ENCODE measurements at places on chromosomes 6 and 20. TPM values are rescaled to one million over a fixed set of nuclear protein-coding genes. Genes with fewer than 3 reads are reported as not detected.

TCFL5 gene
- polyA plus RNA-seq = 4.7 TPM

GPR63 gene
- 0.69 TPM for polyA plus RNA-seq

LY86 gene
- 3.4 TPM for polyA plus RNA-seq

AURKA gene
- 14.4 TPM for polyA plus RNA-seq

PTCHD4 gene
- polyA plus RNA-seq = not detected

DNA sequence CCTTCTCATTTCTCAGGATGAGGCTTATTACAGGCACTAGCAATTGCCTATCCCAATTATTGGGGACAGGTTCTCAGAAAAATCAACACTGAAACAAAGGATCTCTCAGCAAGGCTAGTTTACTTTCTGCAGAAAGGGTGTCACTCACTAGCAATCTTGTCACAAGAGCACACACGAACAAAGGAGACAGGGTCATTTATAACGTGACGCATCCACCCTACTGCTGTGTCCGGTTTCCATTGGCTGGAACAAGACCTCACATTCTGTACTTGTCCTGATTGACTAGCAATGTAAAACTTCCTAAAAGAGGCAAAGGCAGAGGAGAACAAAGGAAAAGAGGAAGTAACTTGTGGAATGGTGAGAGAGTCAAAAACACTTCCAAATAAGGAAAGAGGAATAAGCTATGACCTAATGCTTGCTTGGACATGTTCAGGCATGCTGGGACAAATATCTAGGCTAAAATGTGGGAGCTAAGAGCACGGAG is 160.2 kb upstream of the STXBP5 start:
- no peaks in the 10 kb centered on the region for H3K4me1 ChIP-seq
- H3K4me3 ChIP-seq = no peak overlapping the region
- no peaks in the 10 kb centered on the region for H3K27me3 ChIP-seq

DNA sequence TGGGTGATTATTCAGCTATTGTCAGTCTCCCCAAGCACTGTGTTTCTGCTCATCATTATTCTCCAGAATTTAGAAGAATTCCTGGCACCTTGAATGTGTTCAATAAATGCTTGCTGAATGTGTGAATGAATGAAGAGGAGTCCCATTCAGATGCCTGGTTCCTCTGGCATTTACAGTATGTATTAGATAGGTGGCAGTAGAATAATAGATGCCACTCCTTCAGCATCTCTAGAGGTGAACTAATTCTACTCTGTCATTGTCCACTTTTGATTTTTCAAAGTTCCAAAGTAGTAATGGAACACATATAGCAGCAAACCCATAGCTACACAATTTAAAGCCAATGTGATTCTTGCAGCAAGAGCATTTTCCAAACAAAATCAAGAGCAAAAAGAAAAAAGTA is 118.9 kb upstream of the CEP162 start:
- H3K27ac ChIP-seq = no peak overlapping the region
- DNase-seq = no peak
- H3K4me1 ChIP-seq = no peaks in the 10 kb centered on the region
- H3K4me3 ChIP-seq = no peak overlapping the region

DNA sequence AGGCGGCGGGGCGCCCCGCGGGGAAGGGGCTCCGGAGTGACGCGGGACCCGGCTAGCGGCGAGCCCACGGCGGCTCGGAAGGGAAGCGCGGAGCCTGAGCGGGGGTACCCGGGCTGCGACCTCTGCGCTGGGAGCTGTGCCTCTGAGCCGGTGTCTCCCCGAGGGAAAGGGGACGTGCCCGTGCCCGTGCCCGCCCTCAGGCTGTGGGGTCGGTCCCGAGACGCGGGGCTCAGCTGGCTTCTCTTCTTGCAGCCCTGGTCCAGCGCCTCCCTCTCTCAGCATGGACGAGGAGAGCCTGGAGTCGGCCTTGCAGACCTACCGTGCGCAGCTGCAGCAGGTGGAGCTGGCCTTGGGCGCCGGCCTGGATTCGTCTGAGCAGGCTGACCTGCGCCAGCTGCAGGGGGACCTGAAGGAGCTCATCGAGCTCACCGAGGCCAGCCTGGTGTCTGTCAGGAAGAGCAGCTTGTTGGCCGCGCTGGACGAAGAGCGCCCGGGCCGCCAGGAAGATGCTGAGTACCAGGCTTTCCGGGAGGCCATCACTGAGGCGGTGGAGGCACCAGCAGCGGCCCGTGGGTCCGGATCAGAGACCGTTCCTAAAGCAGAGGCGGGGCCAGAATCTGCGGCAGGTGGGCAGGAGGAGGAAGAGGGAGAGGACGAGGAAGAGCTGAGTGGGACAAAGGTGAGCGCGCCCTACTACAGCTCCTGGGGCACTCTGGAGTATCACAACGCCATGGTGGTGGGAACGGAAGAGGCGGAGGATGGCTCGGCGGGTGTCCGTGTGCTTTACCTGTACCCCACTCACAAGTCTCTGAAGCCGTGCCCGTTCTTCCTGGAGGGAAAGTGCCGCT is 686 bp downstream of the ZGPAT start:
- no peaks in the 10 kb centered on the region for H3K27me3 ChIP-seq
- H3K4me3 ChIP-seq = peak overlapping the region; percentile 92
- peaks cover 4% of the 10 kb centered on the region for H3K36me3 ChIP-seq
- H3K27ac ChIP-seq = no peak overlapping the region

DNA sequence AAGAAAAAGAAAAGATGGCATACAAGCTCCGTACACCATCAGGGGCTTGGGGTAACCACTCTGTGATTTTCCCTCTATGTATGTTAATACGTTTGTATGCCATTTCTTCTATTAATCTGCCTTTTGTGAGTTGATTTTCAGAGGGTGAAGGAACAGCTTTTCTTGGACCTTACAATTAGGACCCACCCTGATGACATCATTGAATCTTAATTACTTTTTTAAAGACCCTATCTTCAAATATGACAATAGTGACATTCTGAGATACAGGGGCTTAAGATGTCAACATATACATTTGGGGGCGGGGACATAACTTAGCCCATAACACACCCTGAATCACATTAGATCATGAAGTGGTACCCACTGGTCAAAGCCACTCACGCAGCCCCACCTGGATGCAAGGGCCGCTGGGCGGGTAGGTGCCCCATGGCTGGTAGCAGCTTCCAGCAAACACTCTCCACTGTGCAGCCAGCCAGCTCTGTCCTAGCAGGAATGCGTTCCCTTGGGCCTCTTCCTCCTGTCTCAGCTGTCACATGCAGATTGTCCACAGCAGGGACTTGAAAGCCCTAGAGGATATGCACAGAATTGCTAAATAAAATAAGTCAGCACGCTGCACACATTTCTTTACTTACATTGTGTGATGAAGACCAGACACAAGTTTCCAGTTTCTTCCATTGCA is 74.5 kb downstream of the FOXF2 start:
- peaks cover 3% of the 10 kb centered on the region for H3K27me3 ChIP-seq
- no peak overlapping the region for H3K27ac ChIP-seq
- H3K4me3 ChIP-seq = no peak overlapping the region
- no peaks in the 10 kb centered on the region for H3K36me3 ChIP-seq
- DNase-seq = no peak

GRCh38 chr6:161411265-161411944 is 137.5 kb upstream of the AGPAT4 start:
- H3K27ac ChIP-seq = no peak overlapping the region
- H3K36me3 ChIP-seq = no peaks in the 10 kb centered on the region
- H3K27me3 ChIP-seq = no peaks in the 10 kb centered on the region
- no peaks in the 10 kb centered on the region for H3K4me1 ChIP-seq

GRCh38 chr6:48144021-48144420 is 33.0 kb upstream of the PTCHD4 start:
- H3K27me3 ChIP-seq = no peaks in the 10 kb centered on the region
- no peak for DNase-seq
- no peaks in the 10 kb centered on the region for H3K36me3 ChIP-seq

- no peak for DNase-seq
- no peak overlapping the region for H3K4me3 ChIP-seq
- H3K36me3 ChIP-seq = no peaks in the 10 kb centered on the region
These were observed 106.0 kb downstream of the EDN3 start for GRCh38 chr20:59406446-59406845.

- peak overlapping the region; percentile 67 for H3K27ac ChIP-seq
- H3K36me3 ChIP-seq = no peaks in the 10 kb centered on the region
- peak; percentile 75 for DNase-seq
- no peak overlapping the region for H3K4me3 ChIP-seq
These were observed 64.3 kb downstream of the ANKS1A start for GRCh38 chr6:34953061-34954025.

- H3K4me3 ChIP-seq = no peak overlapping the region
- H3K36me3 ChIP-seq = no peaks in the 10 kb centered on the region
- DNase-seq = no peak
- peaks cover 3% of the 10 kb centered on the region for H3K4me1 ChIP-seq
- H3K27me3 ChIP-seq = peaks cover 37% of the 10 kb centered on the region
These were observed 13.1 kb downstream of the PSMB9 start for GRCh38 chr6:32867022-32867477.

DNA sequence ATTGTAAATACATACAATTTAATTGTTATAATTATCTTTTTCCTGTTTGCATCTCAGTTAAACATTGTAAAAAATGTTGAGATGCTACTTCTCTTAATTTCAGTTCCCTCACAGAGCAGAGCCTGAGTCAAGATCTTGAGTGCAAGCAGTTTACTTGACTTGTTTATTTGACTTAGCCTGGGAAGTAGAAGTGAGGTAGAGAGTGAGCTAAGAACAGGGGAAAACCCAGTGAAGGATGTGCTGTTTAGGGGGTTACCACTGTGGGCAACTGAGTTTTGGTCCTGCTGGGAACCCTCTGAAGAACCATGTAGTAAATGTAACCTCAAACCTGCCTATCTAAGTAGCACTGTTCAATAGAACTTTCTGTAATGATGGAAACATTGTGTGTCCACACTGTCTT is 495.2 kb upstream of the FLRT3 start:
- no peak overlapping the region for H3K4me3 ChIP-seq
- DNase-seq = no peak
- no peaks in the 10 kb centered on the region for H3K27me3 ChIP-seq
- no peaks in the 10 kb centered on the region for H3K4me1 ChIP-seq
- no peak overlapping the region for H3K27ac ChIP-seq

DNA sequence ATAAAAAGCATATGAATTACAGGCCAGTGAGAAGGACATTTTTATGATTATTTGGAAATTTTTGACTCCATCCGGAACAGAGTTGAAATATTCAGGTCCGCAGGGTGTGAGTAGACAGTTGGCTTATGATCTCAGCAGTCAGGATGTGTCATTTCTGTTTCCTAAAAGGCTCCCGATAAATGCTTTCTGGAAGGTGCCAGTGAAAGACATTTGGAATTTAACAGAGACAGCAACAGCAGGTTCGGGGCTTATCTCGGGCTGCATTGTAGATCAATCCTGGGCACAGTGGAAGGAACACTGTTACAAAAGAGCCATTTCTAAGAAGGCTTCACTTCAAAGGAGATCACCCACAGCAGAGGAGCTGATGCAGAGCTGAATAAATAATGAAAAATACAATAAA is 934.4 kb downstream of the KIF16B start:
- no peaks in the 10 kb centered on the region for H3K36me3 ChIP-seq
- no peak overlapping the region for H3K4me3 ChIP-seq
- no peaks in the 10 kb centered on the region for H3K4me1 ChIP-seq
- no peak overlapping the region for H3K27ac ChIP-seq
- no peak for DNase-seq

DNA sequence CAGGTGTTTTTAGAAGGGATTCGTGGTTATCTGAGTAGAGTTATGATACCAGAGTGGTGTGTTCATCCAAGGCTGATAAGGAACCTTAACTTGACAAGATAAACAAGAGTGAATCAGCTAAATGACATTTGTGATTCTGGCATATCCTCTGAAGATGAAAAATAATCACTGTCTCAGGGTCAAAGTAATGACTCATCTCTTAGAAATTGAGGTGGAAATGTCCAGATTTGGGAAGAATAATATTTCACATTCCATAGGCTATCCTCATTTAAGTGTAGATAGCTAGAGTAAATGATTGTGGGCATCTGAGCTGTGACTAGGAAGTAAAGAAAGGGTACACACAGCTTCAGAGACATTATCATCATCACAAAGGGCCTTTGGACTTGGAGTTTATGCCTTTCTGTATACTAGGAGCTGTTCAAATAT is 255.7 kb downstream of the GJA1 start:
- H3K36me3 ChIP-seq = no peaks in the 10 kb centered on the region
- peak; percentile 18 for DNase-seq
- H3K4me3 ChIP-seq = no peak overlapping the region
- no peaks in the 10 kb centered on the region for H3K4me1 ChIP-seq
- no peaks in the 10 kb centered on the region for H3K27me3 ChIP-seq
- no peak overlapping the region for H3K27ac ChIP-seq

DNA sequence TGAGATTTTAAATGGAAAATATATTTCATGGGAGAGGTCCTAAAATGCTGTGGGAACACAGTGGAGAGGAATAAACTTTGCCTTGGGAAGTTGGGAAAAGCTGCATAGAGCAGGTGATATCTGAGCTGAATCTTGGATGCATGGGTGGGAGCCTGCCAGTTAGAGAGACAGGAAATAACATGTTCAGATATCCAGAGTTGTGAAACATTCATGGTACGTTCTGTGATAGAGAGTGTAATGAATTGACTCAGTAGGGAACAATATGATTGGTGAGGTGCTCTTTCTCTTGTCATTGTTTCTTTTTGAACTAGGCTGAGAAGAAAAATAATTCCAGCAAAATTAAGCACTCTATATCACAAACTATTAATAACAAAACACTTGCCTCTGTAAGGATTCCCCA is 72.8 kb downstream of the RPS12 start:
- H3K27me3 ChIP-seq = no peaks in the 10 kb centered on the region
- no peaks in the 10 kb centered on the region for H3K4me1 ChIP-seq
- H3K36me3 ChIP-seq = no peaks in the 10 kb centered on the region
- no peak overlapping the region for H3K27ac ChIP-seq
- H3K4me3 ChIP-seq = no peak overlapping the region

- no peaks in the 10 kb centered on the region for H3K36me3 ChIP-seq
- H3K4me3 ChIP-seq = no peak overlapping the region
- no peak overlapping the region for H3K27ac ChIP-seq
- peak; percentile 78 for DNase-seq
- H3K27me3 ChIP-seq = no peaks in the 10 kb centered on the region
- no peaks in the 10 kb centered on the region for H3K4me1 ChIP-seq
These were observed 14.9 kb upstream of the CST7 start for GRCh38 chr20:24934101-24934661.

DNA sequence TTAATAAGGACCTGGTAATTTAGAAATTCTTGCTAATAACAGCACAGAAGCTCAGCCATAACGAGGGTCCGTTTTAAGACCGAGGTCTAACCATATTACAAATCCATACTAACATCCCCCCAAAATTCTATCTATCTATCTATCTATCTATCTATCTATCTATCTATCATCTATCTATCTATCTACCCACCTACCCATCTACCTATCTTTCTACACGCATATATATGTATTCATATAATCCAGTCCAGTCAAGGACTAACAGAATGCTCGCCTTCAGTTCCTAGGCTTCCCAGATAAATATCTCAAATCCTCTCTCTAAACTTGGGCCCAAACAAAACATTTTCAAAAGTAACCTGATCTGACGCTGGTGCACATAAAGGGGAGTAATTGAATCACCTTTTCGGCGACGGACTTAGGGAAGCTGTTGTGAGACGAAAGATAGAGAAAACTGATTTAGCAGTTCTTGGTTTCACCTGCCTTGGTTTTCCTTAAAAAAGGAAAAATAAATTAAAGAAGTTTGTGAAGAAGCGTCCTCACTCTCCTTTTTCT is 14.5 kb downstream of the HMGN4 start:
- H3K27ac ChIP-seq = no peak overlapping the region
- no peak for DNase-seq
- H3K4me3 ChIP-seq = no peak overlapping the region
- H3K36me3 ChIP-seq = no peaks in the 10 kb centered on the region

Measured in small intestine (tissue), 16 donors.